ENCODE measurements at places on chromosomes 2 and 18. TPM values are rescaled to one million over a fixed set of nuclear protein-coding genes. Genes with fewer than 3 reads are reported as not detected.

FEV gene
- total RNA-seq, result not detected

GULP1 gene
- total RNA-seq, result 70.8 TPM

MYO7B gene
- 0.27 TPM for total RNA-seq

IL36G gene
- total RNA-seq, result not detected

RAPGEF4 gene
- 45.1 TPM for total RNA-seq

ETAA1 gene
- total RNA-seq, result 22.8 TPM

FBXO48 gene
- total RNA-seq, result 1.5 TPM

PTPN18 gene
- total RNA-seq, result 27.0 TPM

AKAIN1 gene
- 6.9 TPM for total RNA-seq

DSG1 gene
- total RNA-seq, result 0.27 TPM

- no peak for DNase-seq
Measured at GRCh38 chr2:37720533-37721200, 49.2 kb upstream of the CDC42EP3 start.

- DNase-seq, result no peak
Measured at GRCh38 chr2:217289907-217290280, 430.0 kb upstream of the TNP1 start.

GRCh38 chr2:214217599-214217998, 193.3 kb upstream of the VWC2L start:
- no peak for DNase-seq

GRCh38 chr2:236991874-236992273, 93.8 kb upstream of the COPS8 start:
- no peak for DNase-seq

- no peak for DNase-seq
Measured at GRCh38 chr18:22335731-22336198, 82.0 kb downstream of the CTAGE1 start.

- no peak for DNase-seq
Measured at GRCh38 chr2:71619230-71619741, 165.9 kb downstream of the DYSF start.

- no peak for DNase-seq
Measured at GRCh38 chr18:77037567-77037966, 95.0 kb downstream of the MBP start.

- DNase-seq, result no peak
Measured at GRCh38 chr2:164705412-164706167, 84.3 kb upstream of the GRB14 start.

- no peak for DNase-seq
Measured at GRCh38 chr18:50706651-50707050, 113.2 kb downstream of the MRO start.

- no peak for DNase-seq
Measured at GRCh38 chr2:108707300-108707699, 12.0 kb upstream of the RANBP2 start.

DNA sequence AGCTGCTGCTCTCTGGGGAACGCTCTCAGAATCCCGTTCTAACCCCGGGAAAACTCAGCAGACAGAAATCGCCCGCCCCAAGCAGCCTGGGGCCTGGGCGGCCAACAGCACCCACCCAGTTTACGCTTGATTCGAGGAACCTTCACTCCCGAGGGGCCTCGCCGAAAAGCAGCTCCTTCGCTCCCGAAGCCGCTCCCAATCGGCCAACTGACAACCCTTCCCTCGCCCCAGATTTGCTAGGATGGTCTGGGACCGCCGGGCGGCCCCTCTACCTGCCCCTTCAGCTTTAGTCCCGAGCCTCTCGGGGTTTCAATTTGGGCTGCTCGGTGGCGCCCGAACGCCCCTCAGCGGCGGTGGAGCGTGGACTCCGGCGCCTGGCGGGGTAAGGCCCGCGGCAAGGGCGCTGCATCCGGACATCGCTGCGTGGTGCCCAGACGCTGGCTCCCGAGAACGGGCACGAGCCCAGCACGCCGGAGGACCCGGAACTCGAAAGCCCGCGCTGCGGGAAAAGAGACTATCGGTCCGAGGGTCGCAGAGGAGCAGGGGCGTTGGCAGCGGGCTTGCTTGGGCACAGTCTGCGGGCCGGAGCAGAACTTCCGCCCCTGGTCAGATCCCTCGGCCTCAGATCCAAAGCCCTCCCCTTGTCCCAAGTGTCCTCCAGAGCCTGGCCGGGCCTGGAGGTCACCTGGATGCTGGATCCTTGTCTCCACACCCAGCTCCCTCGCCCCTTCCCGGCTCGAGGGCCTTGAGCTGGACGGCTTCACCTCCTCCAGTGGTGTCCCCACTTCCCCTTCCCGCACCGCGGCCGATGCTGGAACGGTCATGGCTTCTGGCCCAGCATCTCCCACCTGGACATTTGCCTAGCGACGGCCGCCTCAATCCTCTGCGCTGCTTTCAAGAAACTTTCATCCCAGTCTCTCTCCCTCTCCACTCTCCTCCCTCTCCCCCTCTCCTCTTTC, 3.0 kb upstream of the OTX1 start:
- peak; percentile 12 for DNase-seq

DNA sequence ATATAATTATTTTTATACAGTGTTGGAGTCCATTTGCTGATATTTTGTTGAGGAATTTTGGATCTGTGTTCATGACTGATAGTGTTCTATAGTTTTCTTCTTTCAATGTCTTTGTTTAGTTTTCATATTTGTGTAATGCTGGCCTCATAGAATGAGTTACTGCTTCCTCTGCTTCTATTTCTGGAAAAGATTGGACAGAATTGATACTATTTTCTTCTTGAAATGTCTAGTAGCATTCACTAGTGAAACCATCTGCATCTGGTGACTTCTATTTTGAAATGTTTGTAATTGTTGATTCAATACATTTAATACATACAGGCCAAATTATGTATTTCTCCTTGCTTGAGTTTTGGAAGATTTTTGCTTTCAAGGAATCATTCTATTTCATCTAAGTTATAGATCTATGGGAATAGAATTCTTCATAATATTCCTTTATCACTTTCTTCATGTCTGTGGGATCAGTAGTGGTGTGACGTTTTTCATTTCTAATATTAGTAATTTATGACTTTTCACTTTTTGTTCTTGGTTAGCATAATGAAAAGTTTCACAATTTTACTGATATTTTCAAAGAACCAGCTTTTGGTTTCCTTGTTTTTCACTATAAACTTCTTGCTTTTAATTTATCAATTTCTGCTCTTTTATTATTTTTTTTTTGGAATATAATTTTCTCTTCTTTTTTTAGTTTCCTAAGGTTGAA, 509.9 kb upstream of the VRK2 start:
- no peak for DNase-seq

DNA sequence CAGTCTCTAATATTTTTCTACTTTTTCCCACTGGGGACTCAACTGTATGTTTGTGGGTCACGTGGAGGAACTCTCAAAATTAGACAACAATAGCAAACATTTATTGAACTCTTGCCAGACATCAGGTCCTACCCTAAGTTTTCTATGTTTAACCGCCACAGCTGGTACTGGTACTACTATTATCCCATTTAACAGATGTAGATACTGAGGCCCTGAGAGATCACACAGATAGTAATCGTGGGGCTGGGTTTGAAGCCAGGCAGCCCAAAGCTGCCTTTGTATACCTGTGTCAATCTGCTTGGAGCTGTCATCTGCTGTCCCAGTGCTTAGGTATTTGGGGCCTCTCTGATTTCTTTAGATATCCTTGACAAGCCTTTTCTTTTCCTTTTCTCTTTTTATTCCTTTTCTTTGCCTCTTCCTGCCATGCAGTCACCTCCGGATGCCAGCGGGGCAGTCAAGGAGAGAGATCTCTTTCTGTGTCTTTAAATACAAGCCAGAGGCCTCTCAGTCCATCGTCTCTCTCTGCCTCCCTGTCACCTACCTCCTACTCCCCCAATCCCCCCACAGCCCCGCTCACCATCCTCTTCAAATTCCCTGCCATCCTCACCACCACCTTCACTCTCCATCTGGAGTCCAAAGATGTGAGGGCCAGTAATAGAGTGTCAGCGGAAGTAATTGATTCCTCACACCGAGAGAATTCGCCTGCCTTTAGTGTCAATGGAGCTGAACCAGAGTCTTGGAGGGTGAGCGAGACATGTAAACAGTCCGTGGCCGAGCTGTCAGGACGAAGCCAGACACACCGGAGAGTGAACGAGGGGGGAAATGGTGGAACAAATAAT, 23.4 kb downstream of the NRP2 start:
- no peak for DNase-seq

DNA sequence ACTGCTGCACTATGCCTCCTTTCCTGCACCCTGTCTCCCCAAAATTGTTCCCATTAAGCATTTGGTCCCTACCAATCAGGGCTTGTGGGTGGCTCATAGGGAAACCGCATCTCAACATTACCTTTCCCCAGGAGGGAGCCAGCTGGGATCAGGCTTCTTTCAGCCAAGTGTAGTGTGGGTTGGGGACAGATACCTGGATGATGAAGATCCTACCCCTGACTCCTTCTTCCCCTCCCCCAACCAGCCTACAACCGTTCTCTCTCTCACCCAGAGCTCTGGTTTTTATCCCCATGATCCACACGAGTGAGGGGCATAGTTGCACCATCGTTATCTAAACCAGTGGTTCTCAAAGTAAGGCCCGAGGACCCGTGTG, 40.0 kb downstream of the ACOXL start:
- no peak for DNase-seq

DNA sequence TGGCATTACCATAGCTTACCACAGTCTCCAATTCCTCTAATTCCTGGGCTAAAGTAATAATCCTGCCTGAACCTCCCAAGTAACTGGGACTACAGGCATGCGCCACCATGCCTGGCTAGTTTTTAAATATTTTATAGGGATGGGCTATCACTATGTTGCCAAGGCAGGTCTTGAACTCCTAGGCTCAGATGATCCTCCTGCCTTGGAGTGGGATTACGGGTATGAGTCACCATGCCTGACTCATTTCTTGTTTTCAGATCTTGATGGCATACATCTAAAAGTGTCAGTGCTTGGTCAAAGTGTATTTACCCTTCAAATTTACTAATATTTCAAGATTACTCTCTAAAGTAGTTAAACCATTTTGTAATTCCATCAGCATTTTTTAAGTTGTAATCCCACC, 9.4 kb upstream of the SOCS6 start:
- no peak for DNase-seq

DNA sequence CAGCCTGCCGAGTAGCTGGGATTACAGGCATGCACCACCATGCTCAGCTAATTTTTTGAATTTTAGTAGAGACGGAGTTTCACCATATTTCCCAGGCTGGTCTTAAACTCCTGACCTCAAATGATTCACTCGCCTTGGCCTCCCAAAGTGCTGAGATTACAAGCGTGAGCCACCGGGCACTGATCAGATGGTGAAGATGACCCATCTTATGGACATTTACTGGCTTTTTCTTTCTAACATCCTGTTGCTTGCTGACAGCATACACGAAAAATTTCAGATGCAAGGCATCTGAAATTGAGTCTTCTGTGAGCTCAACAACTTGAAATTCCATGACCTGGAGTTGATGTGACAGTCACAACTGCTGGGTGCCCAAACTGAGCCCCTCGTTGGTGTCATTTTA, 859.5 kb upstream of the CNTNAP5 start:
- no peak for DNase-seq

DNA sequence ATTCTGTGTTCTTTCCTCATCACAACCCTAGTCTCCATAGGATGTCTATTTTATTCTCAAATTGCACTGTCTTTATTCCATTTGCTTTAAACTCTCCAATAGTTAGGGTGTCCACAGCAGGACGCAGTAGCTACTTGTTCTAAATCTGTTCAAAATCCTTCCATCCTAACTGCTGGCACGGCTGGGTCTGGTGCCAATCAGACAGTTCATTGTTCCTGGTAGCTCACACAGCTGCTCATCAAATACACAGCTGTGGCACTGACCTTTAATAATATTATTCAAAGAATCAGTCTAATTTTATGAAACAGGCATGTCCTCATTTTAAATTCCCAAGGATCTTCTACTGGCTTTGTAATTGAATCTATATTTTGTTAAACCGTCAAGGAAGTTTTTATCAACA, 59.7 kb upstream of the TMEFF2 start:
- no peak for DNase-seq

DNA sequence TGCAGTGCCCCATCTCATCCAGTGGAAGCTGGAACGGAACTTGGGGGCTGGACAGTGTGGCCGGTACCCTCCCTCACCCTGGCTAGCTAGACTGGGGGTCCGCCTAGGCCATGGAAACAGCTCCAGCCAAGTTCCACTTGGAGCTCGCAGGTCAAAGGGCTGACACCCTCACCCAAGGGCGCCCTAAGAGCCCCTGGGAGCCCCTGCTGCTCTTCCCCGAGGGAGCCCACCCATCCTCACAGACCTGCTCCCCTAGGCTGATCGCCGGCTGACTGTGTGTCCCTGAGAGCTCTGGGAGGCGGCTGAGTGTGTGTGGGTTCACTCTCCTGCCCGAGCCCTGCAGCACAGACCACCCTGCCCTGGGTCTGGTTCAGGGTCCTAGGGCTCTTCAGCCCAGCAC, 118.2 kb upstream of the OTOS start:
- no peak for DNase-seq

- no peak for DNase-seq
Measured at GRCh38 chr2:240392084-240392947, 43.1 kb upstream of the GPC1 start.

DNA sequence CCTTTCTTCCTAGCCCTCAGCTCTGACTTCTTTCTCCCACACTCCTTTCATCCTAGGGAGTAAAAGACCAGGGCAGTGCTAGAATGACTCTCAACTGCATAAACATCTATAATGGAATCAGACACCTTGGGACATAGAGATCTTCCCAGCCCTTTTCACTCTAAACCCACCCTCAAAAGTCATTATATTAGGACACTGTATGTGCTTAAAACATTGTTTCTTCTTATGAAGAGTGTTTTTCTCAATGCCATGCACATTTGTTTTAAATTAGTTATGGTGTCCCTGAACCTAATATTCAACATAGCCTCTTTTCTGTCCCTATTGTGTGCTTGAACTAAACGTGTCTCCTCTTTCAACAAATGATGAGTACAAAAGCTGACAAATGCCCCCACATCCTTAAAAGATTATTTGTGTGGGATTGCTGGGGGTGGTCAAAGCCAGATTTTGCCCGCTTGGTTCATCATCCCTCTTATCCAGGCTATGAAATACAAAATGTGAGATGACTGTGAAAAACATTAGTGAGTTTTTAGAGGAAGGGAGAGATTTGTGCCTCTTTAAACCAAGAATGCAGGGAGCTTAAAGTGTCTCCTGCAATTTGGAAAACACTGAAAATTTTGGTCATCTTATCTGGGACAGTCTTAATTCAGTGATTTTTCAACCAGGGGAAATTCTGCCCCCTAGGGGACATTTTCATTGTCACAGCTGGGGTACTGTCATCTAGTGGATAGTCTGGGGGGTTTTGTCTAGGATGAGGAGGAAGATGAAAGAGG, 29.0 kb downstream of the SERPINB5 start:
- no peak for DNase-seq

GRCh38 chr2:206245265-206245672, 29.2 kb upstream of the ZDBF2 start:
- DNase-seq, result no peak

DNA sequence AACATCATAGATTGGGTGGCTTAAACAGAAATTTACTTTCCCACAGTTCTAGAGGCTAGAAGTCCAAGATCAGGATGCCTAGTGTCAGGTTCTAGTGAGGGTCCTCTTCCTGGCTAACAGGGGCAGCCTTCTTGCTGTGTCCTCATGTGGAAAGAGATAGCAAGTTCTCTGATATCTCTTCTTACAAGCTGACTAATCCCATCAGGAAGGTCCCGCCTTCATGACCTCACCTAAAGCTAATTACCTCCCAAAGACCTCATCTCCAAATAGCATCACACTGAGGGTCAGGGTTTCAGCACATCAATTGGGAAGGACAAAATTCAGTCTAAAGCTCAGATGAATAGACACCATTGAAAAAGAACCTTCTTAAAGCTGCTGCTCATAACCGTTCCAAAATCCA, 22.9 kb downstream of the ACVR1 start:
- no peak for DNase-seq

- no peak for DNase-seq
Measured at GRCh38 chr18:40911582-40912254, 1043.3 kb upstream of the PIK3C3 start.
